Activated naive CD8-positive, alpha-beta T cell treated with anti-CD3 and anti-CD28 coated beads, Interleukin-2, amount 50 U/mL, for 16 hours (primary cell): ENCODE measurements at places on chromosomes 5 and 9.

DNA sequence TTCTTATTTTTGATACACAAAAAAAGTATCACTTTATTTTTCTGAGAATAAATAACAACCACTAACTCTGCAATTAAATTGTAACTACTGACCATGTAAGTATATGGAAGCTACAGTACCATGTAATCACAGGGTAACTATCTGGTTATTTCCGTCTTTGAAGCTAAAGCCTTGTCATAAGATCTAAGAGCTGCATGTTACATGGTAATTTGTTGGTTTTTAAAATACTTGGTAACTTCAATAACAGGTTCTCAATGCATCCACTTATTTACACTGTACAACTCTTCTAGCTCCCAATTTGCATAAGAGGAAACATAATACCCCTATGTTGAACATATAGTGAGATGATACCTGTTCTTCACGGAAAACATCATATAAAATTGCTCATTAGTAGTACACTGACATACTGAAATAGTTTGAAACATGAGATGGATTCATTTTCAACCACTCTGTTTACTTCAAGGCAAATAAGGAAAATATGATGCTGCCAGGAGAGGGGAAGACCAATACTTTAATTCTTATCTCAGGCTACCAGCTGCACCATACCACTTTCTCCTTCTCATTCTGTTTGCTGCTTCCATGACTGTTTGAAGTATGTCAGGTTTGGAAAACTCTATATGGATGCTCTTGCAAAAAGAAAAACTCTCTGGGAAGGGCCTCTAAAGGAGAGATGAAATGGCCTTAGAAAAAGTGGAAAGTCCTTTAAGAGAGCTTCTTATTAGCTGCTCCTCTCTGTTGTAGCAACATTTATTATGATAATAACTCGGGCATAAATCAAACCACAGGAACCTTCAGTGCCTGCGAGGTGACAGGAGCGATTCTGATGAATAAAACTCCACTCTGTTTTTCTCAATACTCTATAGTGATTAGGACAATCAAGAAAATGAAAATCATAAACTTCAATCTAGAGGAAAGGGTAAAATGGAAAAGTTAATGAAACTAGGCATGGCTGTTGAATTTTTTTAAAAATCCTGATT is 150.2 kb downstream of the KIAA0825 start:
- no peak for DNase-seq

GRCh38 chr5:76807296-76807695 is 11.5 kb upstream of the F2RL1 start:
- no peak for DNase-seq

GRCh38 chr5:33161421-33161820 is 279.3 kb upstream of the TARS1 start:
- no peak for DNase-seq

DNA sequence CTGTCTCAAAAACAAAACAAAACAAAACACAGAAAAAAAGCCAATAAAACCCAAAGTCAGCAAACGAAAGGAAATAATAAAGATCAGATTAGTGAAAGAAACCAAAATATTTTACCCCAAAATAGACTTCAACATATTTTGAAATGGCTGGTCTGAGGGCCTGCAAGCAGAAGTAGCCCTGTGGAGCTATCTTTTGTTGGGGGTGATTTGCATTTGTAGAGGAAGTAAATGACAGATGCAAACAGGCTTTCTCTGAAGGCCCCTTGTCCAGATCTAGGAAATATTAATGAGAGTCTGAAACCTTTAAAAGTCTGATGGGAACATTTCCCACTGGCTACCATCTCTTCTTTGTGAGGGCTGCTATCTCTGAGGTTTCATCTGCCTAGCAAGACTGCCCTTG is 74.0 kb downstream of the GCNT4 start:
- DNase-seq, result no peak

DNA sequence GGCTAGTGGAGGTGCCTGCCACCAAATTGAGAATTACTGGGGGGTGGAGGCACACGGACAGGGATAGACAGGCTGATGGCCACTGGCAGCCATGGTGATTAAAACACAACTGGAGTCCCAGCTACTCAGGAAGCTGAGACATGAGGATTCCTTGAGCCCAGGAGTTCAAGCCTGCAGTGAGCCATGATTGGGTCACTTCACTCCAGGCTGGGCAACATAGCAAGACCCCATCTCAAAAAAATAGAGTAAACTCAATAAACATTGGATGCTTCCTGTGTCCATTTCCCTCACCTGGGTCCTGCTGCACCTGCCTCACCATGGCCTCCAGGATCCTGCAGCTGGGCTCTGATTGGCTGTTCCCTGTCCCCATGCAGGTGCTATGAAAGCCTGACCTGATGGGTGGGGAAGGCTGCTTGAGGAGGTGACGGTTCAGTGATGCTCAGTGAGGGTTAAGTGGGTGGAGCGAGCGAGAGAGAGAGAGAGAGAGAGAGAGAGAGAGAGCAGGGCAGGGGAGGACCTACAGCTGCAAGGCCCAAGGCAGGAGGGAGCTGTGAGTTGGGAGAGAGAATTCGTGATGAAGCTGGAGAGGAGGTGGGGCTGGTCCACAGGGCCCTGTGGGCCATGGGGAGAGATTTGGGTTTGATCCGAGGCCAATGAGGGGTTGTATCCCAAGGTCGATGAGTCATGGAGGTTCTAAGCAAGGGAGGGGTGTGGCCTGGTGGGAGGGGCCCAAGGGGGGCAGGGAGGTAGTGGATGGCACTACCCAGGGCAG is 36.7 kb upstream of the FUBP3 start:
- DNase-seq, result no peak

GRCh38 chr5:56298336-56299090 is 65.4 kb upstream of the ANKRD55 start:
- no peak for DNase-seq

GRCh38 chr5:72141440-72142355 is 34.4 kb downstream of the MAP1B start:
- DNase-seq, result no peak

DNA sequence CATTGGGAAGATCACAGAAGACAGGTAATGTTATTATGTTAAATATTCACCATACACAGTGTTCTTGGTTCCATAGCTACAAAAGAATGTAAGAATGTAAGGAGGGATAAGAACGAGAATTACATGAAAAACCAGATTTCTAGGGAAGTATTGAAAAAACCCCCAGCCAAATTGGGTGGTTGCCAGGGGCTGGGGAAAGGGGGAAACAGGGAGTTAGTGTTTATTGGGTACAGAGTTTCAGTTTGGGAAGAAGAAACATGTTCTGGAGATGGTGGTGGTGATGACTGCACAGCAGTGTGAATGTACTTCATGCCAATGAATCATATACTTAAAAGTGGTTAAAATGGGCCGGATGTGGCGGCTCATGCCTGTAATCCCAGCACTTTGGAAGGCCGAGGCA is 40.3 kb downstream of the GLRX start:
- no peak for DNase-seq

DNA sequence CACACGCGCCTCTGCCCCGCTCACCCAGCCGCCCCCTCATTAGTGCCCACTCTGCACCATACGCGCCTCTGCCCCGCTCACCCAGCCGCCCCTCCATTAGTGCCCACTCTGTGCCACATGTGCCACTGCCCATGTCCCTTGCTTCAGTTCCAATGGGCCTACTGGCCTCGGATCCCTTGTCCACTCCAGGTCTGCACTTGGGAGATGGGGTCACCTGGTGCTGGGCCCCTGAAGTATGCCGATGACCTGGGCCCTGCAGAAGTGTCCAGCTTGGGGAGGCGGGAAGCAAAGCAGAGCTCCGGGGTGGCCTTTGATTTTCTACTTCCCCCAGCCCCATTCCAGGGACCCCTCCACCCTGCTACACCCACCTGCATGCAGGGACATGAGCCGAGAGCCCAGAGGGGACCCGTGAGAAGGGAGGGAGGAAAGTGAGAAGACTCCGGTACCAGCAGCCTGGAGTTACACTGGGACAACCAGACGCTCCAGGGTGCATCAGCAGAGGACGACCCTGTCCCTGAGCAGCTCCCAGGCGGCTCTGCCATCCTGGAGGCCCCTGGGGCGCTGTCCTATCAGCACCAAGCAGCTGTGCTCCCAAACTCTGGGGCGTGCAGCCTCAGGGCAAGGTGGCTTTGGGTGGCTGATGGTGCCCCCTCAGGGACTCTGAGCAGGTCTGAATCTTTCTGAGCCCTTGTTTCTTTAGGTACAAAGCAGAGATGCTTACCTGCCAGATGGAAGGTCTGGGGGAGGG is 140.8 kb downstream of the RXRA start:
- DNase-seq, result no peak

DNA sequence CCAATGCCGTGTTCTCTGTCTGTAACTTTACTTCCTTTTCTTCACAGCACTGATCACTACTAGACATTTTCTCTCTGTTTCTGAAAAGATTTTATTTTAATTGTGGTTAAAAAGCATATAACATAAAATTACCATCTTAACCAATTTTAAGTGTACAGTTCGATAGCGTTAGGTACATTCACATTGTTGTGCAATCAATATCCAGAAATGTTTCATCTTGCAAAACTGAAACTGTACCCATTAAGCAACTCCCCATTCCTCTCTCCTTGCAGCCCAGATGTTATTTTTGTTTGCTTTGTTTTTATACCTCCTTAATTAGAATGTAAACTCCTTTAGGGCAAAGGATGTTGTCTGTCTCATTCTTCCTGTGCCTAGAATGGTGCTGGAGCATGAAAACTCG is 47.5 kb downstream of the COL27A1 start:
- no peak for DNase-seq

- DNase-seq, result no peak
Observed at GRCh38 chr5:31918739-31919138, 255.4 kb downstream of the GOLPH3 start.

GRCh38 chr5:15214010-15214409 is 286.0 kb upstream of the FBXL7 start:
- DNase-seq, result no peak

DNA sequence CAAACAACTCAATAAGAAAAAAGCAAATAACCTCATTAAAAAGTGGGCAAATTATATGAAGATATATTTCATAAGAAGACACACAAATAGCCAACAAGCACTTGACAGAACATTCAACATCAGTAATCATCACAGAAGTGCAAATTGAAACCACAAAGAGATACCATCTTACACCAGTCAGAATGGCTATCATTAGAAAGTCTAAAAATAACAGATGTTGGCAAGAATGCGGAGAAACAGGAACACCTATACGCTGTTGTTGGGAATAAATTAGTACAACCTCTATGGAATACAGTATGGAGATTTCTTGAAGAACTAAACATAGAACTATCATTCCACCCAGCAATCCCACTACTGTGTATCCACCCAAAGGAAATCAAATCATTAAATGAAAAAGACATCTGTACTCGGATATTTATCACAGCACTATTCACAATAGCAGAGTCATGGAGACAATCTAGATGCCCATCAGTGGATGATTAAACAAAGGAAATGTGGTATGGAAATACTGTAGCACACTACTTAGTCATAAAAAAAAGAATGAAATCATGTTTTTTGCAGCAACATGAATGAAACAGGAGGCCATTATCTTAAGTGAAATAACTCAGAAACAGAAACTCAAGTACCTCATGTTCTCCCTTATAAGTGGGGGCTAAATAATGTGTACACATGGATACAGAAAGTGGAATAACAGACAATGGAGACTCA is 106.8 kb upstream of the FST start:
- DNase-seq, result no peak

DNA sequence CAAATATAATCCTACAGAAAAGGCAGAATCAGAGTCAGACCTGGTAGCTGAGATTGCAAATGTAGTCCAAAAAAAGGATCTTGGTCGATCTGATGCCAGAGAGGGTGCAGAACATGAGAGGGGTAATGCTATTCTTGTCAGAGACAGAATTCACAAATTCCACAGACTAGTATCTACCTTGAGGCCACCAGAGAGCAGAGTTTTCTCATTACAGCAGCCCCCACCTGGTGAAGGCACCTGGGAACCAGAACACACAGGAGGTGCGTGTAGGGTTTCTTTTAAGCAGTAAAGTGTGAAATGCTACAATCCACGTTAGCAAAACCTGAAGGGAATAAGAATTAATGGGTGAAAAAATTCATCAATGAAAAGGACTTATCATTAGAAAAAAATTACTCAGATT is 145.8 kb downstream of the GIN1 start:
- no peak for DNase-seq

DNA sequence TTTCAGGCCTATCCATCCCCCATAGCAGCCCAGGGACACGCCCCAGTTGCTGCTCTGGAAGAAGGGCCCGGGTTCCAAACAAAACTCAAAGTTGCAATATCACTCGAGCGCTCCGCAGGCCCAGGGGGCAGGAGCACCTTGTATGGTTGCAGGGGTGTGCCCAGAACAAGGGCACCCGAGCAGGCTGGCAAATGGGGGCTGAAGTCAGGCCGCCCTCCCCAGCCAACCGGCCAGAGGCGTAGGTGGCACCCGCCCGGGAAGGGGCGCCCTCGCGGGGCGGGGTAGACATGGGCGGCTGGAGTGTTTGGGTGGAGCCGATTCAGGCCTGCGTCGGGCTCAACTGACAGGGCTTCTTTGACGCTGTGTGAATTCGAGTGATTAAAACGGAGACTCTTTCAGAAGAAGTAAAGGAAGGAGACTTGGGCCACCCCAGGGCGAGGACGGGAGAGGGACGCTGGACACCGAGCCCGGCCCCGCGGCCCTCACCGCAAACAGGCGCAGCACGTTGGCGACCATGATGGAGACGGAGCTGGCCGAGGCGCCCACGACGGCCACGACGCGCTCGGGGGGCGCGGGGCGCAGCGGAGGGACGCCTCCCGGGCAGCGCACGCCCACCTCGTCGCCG is 1.1 kb downstream of the GRM6 start:
- no peak for DNase-seq

GRCh38 chr9:127500399-127500798 is 49.1 kb downstream of the LRSAM1 start:
- no peak for DNase-seq

DNA sequence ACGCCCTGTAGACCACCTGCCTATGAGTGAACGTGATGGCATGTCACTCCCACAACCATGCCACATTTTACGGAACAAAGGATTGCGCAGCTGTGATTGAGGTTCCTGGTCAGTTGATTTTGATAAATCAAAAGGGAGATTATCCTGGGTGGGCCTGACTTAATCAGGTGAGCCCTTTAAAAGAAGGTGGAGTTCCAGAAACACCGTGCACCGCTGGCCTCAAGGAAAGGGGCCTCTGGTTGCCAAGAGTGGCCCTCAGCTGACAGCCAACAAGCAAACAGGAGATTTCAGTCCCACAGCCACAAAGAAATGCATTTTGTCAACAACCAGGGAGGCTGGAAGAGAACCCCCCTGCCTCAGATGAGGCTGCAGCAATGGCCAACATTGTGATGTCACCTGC is 19.0 kb downstream of the TRIM7 start:
- DNase-seq, result no peak

DNA sequence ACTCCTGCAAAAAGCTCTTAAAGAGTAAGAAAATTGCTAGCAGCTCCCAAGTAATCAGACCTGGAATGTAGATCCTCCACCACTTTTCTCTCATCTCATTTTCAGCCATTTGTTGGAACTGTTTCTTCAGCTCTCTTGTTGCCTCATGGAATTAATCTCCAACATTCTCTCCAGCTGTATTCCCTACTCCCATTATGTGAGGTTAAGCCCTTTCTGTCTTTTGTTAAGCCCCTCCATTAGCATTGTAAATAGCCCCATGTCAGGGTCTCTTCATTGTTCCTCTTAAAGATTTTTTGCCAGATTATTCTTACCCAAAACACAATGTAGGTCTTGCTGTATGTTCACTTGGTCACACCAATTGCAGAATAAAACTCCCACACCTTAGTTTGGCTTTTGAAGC is 119.8 kb downstream of the PLPPR1 start:
- no peak for DNase-seq
